ENCODE measurements at places on chromosomes 4 and X.

DNA sequence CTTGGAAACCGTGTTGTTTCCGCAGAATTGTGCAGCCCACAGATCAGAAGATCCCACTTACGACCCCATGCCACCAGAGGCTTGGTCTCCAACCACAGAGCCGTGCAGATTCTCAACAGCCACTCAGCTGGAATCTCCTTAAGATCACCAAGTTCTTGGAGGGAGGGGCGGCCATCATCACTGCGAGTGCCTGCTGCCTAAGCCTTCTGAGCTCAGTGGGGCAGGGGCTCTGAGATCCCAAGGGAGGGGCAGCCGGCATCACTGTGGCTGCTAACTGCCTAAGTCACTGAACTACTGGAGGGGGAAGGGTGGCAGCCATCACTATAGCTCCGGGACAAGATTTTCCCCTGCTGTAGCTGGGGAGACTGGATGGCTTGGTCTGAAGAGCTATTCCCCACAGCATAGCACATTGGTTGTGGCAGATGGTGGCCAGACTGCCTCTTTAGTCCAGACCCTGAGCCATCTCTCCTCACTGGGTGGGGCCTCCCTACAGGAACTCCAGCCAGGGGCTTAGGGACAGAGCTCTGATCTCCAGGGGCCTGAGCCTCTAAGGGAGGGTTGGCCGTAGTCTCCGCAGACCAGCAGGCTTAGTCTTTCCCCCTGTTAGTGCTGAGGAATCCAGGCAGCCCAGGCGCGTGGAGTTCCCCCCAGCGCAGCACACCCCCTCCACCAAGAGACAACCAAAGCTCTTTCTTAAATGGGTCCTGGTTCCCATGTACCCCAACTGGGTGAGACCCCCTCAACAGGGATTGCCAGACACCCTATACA is 1483.9 kb downstream of the ADGRL3 start:
- no peak for DNase-seq

DNA sequence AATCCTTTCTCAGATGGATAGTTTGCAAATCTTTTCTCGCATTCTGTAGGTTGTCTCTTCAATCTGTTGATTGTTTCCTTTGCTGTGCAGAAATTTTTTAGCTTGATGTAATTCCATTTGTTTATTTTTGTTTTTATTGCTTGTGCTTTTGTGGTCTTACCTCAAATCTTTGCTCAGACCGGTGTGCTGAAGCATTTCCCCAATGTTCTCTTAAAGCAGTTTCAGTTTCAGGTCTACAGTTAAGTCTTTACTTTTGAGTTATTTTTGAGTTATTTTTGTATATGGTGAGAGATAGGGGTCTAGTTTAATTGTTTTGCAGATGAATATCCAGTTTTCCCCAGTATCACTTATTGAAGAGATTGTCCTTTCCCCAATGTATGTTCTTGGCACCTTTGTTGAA is 18.2 kb upstream of the SLC25A14 start:
- no peak for DNase-seq

DNA sequence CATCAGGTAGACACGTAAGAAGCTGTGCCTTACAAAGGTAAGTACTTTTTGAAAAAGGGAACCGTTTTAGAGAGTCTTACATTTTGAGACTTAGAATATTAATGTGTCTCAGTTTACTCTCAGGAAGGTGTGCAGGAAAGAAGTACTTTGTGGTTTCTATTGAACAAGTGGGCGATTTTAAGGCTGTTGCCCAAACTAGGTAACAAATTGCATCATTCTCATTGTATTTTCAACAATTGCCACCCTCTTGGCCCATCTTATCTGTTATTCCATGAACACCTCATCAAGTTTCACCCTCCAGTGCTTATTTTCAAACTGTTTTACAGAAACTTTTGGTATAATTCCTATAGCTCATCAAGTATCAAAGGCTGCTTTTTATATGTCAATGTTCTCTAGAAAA is 158.3 kb downstream of the SLC4A4 start:
- no peak for DNase-seq

GRCh38 chr4:4627111-4627510 is 85.3 kb upstream of the STX18 start:
- no peak for DNase-seq

GRCh38 chr4:143424276-143424675 is 87.6 kb downstream of the GAB1 start:
- DNase-seq: no peak

- DNase-seq: no peak
Measured at GRCh38 chr4:86840858-86841257, 8.3 kb downstream of the SLC10A6 start.

- DNase-seq: no peak
Measured at GRCh38 chrX:42128020-42128419, 204.7 kb upstream of the CASK start.

DNA sequence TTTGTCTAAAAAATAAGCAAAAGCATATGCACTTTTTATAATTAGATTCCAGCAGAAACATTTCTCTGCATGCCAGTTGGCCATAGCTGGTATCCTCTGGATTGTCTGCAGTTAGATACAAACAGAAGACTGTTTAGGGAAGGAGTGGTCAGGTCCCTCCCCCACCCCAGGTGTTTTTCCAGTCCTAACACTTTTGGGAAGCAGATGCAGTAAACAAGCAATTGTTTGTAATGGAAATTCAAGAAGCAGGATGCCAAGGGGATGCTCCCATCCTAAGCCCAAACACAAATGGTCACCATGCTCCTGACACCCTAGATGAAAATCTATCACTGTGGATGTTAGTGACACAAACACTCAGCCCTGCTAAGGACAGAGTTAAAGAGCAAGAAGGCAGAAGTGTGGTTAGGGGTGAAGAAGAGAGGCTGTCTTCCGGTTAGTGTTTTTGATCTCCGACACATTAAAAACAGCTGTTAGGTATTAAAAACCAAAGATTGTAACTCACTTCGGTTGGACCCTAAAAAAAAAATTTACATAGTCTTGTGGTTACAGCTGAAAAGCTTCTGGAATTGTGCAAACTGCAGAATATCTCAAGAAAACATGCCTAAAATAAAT is 7.9 kb downstream of the LEF1 start:
- no peak for DNase-seq

GRCh38 chrX:78540171-78540570 is 119.0 kb downstream of the RTL3 start:
- DNase-seq: no peak

- DNase-seq: peak; percentile 62
Measured at GRCh38 chrX:136767104-136767941, 13.4 kb downstream of the ARHGEF6 start.

DNA sequence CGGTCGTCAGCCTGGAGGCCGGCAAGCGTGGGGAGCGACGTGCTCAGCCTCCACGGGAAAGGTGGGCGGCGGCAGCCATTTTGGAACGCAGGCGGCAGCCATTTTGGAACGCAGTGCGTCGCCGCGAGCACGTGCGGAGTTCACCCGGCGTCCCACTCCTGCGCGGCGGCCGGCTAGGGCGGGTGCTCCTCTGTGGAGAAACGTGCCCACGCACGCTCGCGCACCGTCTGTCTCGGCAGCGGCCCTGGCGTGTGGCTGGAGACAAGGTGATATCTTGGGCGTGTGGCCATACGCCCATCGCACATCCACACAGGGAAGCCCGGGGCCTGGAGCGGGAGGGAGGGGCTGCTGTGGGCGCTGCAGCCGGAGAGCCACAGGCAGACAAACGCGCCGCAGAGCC is 21.1 kb downstream of the CPLX1 start:
- no peak for DNase-seq

GRCh38 chr4:119026662-119027444 is 108.8 kb upstream of the MYOZ2 start:
- peak; percentile 69 for DNase-seq

GRCh38 chrX:54530357-54530900 is 410 bp downstream of the GNL3L start:
- DNase-seq: peak; percentile 0

- no peak for DNase-seq
Measured at GRCh38 chr4:164169591-164169990, 584.3 kb upstream of the SMIM31 start.

- no peak for DNase-seq
Measured at GRCh38 chr4:114684462-114684861, 85.9 kb downstream of the UGT8 start.

GRCh38 chr4:26217961-26218676 is 102.7 kb upstream of the RBPJ start:
- peak; percentile 68 for DNase-seq

GRCh38 chr4:150710770-150711375 is 128.9 kb downstream of the MAB21L2 start:
- DNase-seq: no peak

GRCh38 chrX:43969504-43970501 is 3.4 kb downstream of the NDP start:
- peak; percentile 14 for DNase-seq

- DNase-seq: peak; percentile 13
Measured at GRCh38 chrX:101986586-101986985, 54.8 kb upstream of the ZMAT1 start.

DNA sequence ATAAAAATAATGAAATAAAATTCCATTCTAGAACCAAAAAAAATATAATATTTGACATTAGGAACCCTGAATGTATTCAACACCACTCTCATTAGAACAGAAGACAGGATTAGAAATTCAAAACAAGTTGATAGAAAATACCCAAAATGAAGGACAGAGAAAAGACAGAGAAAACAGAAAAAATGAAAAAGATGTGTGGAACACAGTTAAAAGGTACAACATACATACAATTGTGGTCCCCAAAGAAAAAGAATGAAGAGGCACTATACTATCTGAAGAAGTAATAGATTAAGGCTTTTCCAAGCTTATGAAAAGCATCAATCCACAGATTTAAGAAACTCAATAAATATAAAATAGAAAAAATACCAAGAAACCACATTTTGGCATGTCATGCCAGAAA is 16.4 kb downstream of the ANKRD50 start:
- DNase-seq: no peak

GRCh38 chr4:183986971-183987946 is 82.2 kb downstream of the STOX2 start:
- peak; percentile 74 for DNase-seq

DNA sequence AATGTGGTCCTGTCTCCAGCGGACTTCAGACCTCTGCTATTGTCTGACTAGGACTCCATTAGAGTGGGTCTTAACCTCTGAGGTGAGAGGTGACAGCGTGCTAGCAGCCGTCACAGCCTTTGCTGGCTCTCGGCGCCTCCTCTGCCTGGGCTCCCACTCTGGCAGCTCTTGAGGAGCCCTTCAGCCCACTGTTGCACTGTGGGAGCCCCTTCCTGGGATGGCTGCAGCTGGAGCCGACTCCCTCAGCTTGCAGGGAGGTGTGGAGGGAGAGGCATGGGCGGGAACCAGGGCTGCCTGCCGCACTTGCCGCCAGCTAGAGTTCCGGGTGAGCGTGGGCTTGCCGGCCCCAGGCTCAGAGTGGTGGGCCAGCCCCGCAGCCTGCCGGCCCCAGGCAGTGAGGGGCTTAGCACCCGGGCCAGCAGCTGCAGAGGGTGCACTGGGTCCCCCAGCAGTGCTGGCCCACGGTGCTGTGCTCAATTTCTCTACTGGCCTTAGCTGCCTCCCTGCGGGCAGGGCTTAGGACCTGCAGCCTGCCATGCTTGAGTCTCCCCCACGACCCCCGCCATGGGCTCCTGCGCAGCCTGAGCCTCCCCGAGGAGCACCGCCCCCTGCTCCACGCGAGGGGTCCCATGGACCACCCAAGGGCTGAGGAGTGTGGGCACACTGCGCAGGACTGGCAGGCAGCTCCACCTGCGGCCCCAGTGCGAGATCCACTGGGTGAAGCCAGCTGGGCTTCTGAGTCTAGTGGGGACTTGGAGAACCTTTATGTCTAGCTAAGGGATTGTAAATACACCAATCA is 163.4 kb upstream of the ITM2A start:
- no peak for DNase-seq

GRCh38 chr4:46931981-46932380 is 22.9 kb upstream of the COX7B2 start:
- no peak for DNase-seq

DNA sequence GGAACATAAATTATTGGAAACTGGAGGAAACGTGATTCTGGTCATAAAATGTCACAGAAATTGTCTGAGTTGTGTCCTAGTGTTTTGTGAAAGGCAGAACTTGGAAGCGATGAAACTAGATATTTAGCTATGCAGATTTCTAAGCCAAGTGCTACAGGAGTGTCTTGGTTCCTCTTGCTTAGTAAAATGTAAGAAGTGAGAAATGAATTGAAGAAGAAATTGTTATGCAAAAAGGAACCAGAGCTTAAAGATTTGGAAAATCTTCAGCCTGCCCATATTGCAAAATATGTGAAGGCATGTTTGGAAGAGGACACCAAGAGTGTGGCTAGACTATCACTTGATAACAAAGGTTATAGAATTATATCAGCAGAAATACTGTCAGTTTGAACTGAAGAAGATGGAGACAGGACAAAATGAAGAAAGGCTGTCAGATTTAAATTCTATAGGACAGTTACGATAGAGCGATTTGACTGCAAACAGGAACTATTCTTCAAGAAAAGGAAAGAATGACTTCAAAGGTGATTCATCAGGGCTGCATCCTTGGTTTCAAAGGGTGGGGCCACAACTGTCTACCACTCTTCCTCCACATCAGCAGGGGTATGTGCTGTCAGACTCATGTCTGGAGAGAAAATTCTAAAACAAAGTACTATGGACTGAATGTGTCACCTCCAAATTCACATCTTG is 9.4 kb upstream of the CDS1 start:
- DNase-seq: no peak

GRCh38 chr4:8433136-8433535 is 7.4 kb downstream of the ACOX3 start:
- no peak for DNase-seq

GRCh38 chr4:128163177-128164117 is 102.3 kb downstream of the LARP1B start:
- peak; percentile 50 for DNase-seq

DNA sequence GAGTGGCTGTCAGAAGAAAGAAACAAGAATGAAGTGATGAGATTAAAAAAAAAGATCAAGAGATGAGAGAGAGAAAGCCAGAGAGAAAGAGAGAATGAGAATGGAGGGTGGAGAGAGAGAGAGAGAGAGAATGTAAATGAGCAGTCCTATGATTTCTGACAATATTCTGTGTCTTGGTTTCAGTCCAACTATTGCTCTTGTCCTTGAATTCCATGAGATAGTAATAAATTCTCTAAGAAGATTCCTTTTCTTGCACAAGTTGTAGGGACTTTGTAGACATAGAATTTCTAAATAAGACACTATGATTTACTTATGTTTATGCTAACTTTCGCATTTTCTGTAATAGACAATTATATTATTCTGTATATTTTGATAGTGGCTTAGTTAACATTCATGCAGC is 149.6 kb upstream of the CTSO start:
- DNase-seq: peak; percentile 42

DNA sequence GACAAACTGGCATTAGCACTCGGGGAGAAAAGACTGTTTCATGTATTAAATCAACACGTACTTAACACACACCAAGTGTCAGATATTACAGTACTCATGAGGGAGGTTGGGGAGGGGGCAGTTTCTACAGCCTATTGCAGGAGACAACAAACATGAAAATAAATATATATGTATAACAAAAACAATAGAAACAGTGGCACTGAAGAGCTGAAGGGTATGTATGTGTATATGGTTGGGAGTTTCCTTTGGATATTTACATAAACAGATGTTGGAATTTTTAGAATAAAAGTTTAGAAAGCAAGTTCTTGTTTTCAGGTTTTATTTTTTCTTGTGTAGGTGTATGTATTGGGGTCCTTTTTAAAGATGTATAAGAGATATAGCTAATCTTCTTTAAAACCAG is 133.5 kb downstream of the ELOVL6 start:
- DNase-seq: no peak

Measured in AG10803 (cell line).